A673 (cell line): ENCODE measurements at places on chromosomes 1 and 21. TPM values are rescaled to one million over a fixed set of nuclear protein-coding genes. Genes with fewer than 3 reads are reported as not detected.

IFNLR1 gene
- total RNA-seq = 1.4 and 2.0 TPM in 2 replicates

GRCh38 chr1:224458996-224459395, 24.4 kb upstream of the WDR26 start:
- peaks cover 8% of the 10 kb centered on the region for H3K4me1 ChIP-seq
- H3K36me3 ChIP-seq = no peaks in the 10 kb centered on the region
- no peak for DNase-seq
- no peaks in the 10 kb centered on the region for H3K27me3 ChIP-seq

DNA sequence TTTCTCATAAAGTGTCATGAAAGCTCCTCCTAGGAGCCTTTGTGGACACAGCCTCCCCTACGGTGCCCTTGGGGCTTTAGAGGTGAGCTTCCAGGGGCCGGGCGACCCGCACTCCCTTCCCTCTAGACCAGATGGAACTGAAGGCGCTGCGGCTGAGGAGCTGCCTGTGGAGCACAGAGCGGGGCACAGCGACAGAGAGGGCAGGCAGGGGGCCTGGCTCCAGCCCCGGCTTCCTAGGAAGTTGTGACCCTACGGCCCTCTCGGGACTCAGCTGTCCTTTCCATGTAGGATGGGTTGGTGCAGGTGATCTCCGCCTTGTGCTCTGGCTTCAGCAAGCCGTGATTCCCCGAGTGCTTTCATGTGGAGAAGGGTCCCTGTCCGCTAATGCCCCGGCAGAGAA, 23.6 kb upstream of the NEK2 start:
- H3K4me3 ChIP-seq = no peak overlapping the region
- H3K27ac ChIP-seq = no peak overlapping the region
- no peaks in the 10 kb centered on the region for H3K27me3 ChIP-seq
- H3K4me1 ChIP-seq = peaks cover 15% of the 10 kb centered on the region
- no peaks in the 10 kb centered on the region for H3K36me3 ChIP-seq

GRCh38 chr1:224252479-224252878, 69.4 kb downstream of the DEGS1 start:
- H3K36me3 ChIP-seq = peaks cover 5% of the 10 kb centered on the region
- H3K4me3 ChIP-seq = no peak overlapping the region
- no peak overlapping the region for H3K27ac ChIP-seq
- peaks cover 6% of the 10 kb centered on the region for H3K4me1 ChIP-seq
- no peaks in the 10 kb centered on the region for H3K27me3 ChIP-seq

GRCh38 chr1:30707412-30708360, 15.7 kb downstream of the MATN1 start:
- H3K27me3 ChIP-seq = no peaks in the 10 kb centered on the region
- no peaks in the 10 kb centered on the region for H3K36me3 ChIP-seq
- no peak overlapping the region for H3K27ac ChIP-seq
- no peak overlapping the region for H3K4me3 ChIP-seq
- DNase-seq = peak; percentile 86

- no peak overlapping the region for H3K4me3 ChIP-seq
- no peak for DNase-seq
- H3K27ac ChIP-seq = no peak overlapping the region
These were observed 27.6 kb downstream of the AGO4 start for GRCh38 chr1:35835398-35835797.

GRCh38 chr1:112935461-112936111, 20.4 kb downstream of the SLC16A1 start:
- H3K36me3 ChIP-seq = no peaks in the 10 kb centered on the region
- peak overlapping the region; percentile 14 for H3K4me3 ChIP-seq

GRCh38 chr1:116559304-116559761, 11.5 kb downstream of the CD58 start:
- DNase-seq = no peak
- no peak overlapping the region for H3K4me3 ChIP-seq
- H3K4me1 ChIP-seq = peaks cover 5% of the 10 kb centered on the region
- H3K27me3 ChIP-seq = no peaks in the 10 kb centered on the region
- H3K36me3 ChIP-seq = no peaks in the 10 kb centered on the region
